ENCODE measurements at places on chromosomes 6 and 20.

- DNase-seq = no peak
These were observed 5.9 kb downstream of the C6orf58 start for GRCh38 chr6:127582777-127583462.

DNA sequence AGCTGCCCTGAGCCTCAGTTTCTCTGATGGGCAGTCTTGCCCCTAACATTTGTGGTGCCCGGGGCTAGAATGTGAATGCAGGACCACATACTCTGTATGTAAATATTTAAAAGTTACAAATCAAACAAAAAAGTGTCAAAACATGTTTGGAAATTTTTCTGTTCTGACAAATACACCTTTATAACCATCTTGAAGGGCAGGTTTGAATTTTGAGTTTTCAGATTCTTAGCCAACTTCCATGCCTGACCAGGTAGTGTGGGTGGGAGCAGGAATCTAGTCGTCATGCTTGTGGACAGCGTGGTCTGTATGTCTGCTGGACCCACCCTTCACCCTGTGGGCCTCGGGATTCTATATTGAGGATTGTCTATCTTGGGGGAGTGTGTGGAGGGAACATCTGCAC lies 325.1 kb downstream of the SOX4 start:
- DNase-seq = no peak

DNA sequence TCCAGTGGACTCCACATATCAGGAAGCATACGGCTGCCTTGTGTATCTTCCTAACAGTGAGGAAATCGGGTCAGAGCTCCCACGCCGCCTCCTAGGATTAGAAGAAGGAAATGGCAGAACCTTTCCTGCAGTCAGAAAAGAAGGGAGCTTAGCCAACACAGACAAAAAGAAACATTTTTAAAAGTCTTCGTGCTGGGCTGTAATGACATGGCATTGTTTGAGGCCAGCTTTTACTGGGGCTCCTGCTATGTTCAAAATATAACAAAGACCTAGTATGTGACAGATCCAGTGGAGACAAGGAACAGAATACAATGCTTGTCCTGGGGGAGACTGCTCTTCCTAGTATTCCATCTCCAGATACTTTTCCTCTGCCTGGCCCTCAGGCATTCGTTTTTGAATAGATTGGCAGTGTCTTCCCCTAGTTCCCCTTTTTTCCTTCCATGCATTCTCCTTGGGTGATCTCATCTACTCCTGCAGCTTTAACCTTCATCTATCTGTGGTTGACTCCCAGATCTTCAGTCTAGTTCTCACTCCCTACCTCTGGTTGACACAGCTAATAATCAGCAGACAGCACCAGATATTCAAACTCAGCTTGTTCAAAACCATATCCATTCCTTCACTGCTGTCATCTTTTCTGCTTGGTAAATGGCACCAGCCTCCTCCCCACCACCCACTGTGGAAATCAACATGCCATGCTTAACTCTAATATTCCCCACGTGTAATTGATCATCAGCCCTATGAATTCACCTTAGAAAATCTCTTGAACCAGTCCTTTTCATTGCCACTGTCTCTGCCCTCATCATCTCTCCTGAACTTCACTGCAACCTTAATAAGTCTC lies 94.5 kb upstream of the VSTM2L start:
- no peak for DNase-seq

GRCh38 chr6:136051140-136051775 lies 198.9 kb downstream of the MTFR2 start:
- no peak for DNase-seq

- DNase-seq = no peak
These were observed 22.2 kb downstream of the CHMP4B start for GRCh38 chr20:33833333-33833732.

GRCh38 chr20:237489-237888 lies 10.4 kb downstream of the DEFB129 start:
- no peak for DNase-seq

DNA sequence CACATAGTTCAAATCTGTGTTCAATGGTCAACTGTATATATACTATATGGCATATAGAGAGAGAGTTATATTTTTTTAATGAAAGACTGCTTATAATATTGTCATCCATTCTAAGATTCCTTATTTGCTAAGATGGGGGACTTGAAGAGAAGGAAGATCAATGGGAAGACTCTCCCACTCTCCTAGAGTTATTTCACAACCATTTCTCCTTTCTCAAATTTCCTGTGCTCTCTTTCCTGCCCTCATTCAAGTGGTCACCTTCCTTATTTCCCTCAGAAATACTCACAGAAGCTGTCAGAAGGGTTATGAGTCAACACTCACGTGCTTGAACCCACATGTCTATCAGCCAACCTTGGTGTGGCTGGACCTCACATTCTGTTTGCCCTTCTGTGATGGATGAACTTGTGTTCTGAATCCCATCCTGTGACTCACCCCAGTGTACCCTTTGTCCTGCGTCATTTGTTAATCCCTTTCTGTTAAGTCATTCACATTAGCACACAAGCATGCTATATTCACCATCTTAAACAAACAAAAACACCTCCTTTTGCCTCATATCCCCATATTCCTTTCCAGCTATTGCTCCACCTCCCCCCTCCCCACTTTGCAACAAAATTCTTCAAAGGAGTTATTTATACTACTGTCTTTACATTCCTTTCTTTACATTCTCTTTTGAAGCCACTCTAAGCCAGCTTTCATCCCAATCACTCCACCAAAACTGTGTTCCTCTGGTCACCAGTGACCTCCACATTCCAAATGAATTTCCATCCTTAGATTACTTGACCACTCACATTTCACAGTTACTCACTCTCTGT lies 279.3 kb upstream of the TCF21 start:
- no peak for DNase-seq

GRCh38 chr6:148968771-148969602 lies 222.2 kb downstream of the UST start:
- DNase-seq = no peak

Data from NCI-H1694 (cell line).